ENCODE measurements at places on chromosomes 1 and 21.

DNA sequence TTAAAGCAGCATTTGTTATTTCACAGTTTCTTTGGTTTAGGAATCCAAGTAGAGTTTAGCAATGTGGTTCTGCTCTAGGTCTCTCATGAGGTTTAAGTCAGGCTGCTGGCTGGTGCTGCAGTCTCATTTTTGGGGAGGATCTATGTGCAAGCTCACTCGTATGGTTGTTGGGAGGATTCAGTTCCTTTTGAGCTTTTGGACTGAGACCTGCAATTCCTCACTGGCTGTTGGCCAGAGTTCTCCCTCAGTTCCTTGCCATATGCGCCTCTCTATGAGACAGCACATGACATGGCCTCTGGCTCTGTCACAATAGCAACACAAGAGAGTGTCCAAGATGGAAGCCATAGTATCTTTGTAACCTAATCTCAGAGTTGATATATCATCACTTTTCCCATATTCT, 91.0 kb downstream of the OLFML2B start:
- no peaks in the 10 kb centered on the region for H3K27me3 ChIP-seq
- H3K36me3 ChIP-seq = no peaks in the 10 kb centered on the region
- H3K27ac ChIP-seq = no peak overlapping the region
- peak; percentile 23 for DNase-seq
- H3K4me1 ChIP-seq = no peaks in the 10 kb centered on the region

GRCh38 chr1:18148461-18148860, 40.9 kb downstream of the IGSF21 start:
- no peak overlapping the region for H3K27ac ChIP-seq
- H3K4me3 ChIP-seq = no peak overlapping the region
- no peaks in the 10 kb centered on the region for H3K27me3 ChIP-seq
- DNase-seq = no peak
- H3K36me3 ChIP-seq = no peaks in the 10 kb centered on the region

- no peak overlapping the region for H3K4me3 ChIP-seq
- no peak overlapping the region for H3K27ac ChIP-seq
These were observed 15.5 kb downstream of the TNFRSF8 start for GRCh38 chr1:12078575-12078937.

- no peak overlapping the region for H3K27ac ChIP-seq
- no peaks in the 10 kb centered on the region for H3K36me3 ChIP-seq
- H3K4me3 ChIP-seq = no peak overlapping the region
- peaks cover 29% of the 10 kb centered on the region for H3K4me1 ChIP-seq
- peaks cover 44% of the 10 kb centered on the region for H3K27me3 ChIP-seq
- DNase-seq = no peak
These were observed 1.3 kb downstream of the TRIM67 start for GRCh38 chr1:231162970-231163829.

DNA sequence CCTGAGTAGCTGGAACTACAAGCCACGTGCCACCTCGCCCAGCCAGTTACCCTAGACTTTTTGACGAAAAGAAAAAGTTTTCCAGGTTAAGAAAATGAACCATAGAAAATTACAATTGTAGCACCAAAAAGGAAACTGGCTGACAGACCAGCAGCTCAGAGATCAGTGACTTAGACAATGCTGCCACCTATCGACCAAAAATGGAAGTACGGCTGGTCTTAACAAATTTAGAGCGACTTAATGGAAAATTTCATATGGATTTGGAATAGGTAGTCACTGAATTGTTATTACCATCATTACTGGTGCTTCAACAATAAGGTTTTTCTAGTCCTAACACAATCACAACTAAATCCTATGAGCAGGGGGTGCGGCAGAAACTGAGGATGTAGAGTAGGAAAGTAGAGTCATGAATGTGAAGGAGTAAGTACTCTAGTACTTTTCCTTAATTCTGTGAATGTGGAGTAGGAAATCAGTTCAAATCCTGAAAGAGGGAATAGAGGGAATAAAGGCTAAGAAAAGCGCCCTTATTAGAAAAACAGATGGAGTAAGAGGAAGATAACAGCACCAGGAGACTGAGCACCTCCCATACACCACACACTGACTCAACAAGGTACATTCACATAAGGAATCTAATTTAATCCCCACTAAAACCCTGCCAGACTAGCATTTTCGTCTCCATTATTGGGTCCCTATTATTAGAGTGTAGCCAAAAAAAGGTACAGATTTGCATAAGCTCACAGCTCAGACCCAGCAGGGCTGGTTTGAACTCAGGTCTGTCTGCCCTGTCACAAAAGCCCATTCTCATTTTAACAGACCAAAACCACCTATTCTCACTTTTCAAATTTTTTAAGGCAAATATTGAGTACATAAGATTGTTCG, 37.9 kb upstream of the MGST3 start:
- no peaks in the 10 kb centered on the region for H3K27me3 ChIP-seq
- no peak overlapping the region for H3K27ac ChIP-seq
- peak; percentile 70 for DNase-seq
- peaks cover 13% of the 10 kb centered on the region for H3K4me1 ChIP-seq
- no peak overlapping the region for H3K4me3 ChIP-seq
- no peaks in the 10 kb centered on the region for H3K36me3 ChIP-seq

DNA sequence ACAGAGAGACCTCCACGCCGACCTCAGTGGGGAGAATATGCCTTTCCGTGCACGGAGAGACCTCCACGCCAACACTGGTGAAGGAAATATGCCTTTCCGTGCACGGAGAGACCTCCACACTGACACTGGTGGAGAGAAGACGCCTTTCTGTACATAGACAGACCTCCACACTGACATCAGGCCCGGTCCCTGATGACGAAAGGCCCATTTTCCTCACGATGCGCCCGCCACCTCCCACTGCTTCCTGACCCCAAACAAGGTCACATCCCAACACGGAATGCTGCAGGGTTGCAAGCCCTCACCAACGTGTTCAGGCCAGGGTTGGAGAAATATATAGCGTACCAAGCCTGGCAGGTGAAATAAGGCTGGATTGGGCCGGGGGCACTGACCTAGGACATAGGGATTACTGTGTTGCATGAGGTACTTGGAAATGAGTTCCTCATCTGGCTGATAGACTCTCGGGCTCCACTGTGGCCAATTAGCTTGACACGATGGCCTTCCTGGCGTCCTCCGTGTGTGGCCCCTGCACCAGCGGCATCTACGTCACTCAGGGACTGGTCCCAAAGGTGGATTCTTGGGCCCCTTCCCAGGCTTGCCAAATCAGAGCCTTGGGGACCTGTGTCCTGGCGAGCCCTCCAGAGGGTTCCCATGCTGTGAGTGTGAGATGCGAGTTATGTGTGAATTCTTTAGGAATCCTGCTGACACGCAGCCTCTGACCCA, 16.5 kb upstream of the SUMO3 start:
- H3K4me1 ChIP-seq = no peaks in the 10 kb centered on the region
- H3K27ac ChIP-seq = no peak overlapping the region
- H3K4me3 ChIP-seq = no peak overlapping the region
- DNase-seq = no peak
